ENCODE measurements at places on chromosomes 12 and 14.

DNA sequence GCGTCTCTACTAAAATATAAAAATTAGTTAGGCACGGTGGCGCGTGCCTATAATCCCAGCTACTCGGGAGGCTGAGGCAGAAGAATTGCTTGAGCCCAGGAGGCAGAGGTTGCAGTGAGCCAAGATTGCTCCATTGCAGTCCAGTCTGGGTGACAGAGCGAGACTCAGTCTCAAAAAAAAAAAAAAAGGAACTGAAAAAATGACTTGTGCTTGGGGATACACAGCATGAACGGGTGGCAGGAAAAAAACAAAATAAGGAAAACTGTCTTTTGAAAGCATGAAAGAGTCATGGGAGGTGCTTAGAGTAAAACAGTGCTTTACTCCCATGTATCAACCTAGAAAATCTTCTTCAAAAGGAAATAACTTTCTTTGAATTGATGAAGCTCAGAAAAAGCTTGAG, 80.8 kb downstream of the TMTC1 start:
- DNase-seq: no peak

GRCh38 chr12:62783881-62784280, 151.1 kb downstream of the PPM1H start:
- DNase-seq: no peak

- DNase-seq: no peak
Observed at GRCh38 chr12:54261815-54262402, 18.0 kb downstream of the CBX5 start.

DNA sequence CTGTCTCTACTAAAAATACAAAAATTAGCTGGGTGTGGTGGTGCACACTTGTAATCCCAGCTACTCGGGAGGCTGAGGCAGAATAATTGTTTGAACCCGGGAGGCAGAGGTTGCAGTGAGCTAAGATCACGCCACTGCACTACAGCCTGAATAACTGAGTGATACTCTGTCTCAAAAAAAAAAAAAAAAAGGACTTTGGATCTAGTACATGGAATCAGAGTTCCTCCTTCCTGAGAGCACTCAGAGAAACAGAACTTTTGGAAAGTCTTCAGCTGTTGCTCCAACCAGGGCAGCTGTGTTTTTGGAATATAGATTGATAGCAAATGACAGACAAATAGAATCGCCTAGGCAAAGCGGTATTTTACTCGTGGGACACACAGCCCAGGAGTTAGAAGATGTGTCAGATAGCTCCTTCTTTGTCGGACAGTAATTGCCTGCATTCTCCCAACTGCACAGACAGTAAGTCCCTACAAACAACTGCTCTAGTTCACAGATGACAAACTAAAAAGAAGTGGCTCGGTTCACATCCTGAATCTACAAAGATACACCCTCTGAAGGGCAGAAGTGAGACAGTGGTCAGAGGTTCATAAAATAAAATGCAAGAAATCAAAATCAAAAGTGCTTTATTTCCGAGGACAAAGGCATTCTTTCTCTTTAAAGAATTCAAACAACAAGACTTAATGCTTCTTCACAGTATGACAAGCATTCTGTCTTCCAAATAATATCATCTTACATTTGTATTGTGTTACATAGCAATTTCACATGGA, 17.1 kb upstream of the NEK9 start:
- no peak for DNase-seq

DNA sequence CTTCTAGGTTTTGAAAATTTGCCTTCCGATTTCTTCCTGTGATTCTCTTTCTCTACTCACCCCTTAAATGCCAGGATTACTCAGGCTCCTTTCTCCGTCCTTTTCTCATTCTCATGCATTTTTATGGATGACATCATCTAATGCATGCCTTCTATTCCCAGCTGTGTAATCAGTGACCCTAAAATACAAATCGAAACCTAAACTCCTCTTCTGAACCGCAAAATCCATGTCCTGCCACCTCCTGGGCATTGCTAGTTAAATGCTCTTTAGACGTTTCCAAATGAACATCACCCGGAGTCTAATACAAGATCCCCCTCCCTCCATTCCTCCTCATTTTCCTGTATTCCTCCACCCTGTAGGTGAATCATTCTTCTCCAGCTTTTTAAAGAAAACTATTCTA, 1703.1 kb upstream of the FLRT2 start:
- no peak for DNase-seq

DNA sequence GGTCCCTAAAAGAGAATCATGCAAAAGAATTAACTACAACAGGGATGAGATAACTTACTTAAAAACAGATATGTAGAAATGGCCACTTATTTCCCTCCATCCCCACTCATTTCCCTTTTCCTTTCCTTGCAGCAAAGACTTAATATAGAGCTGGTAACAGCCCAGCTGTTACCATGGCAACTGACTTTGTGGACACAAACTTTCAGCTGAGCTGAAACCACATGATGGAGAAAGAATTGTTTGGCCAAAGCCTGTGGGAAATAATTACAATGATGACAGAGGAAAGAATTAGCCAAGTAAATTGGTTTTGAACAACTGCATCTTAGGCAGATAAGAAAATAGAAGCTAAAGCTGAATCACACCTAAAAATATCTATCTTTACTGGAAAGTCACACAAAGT, 364.9 kb downstream of the GALC start:
- DNase-seq: no peak

DNA sequence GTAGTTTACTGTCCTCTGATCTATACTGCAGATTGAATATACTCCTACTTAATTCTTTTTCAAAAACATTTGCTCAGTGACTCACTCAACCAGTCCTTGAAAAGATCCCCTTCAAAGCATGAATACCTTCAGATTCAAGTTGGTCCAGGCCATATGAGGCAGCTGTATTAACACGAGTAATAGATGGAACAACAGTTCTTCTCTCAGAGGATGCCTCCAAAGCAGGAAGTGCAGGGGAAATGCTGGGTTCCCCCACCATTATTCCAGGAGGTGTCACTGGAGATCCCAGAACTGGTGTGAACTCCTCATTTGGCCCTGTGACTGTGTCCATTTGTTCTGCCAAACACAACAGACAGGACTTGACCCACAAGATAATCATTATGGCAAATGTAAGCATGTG, 20.6 kb downstream of the ARMH4 start:
- no peak for DNase-seq

DNA sequence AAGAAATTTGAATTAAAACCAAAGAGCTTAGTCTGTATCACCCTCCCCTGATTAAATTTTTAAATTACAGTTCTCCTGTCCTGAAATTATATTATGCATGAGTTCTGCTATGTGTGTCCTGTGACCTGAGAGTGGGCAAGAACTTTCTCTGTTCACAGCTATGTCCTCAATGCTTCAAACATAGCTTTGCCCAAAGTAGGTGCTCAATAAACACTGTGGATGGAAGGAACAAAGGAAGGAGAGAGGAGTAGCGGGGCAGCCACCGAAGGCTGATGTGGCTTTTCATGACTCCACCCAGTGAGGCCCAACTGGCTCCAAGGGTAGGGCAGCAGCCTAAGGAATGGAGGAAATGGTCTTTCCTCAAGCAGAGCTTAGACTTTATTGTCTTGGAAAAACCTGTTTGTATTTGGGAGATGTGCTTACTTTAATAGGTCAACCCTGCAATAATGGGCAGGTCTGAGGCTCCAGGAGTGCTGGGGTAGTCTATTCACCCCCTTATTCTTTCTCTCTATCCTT, 7.6 kb upstream of the MARK3 start:
- no peak for DNase-seq

DNA sequence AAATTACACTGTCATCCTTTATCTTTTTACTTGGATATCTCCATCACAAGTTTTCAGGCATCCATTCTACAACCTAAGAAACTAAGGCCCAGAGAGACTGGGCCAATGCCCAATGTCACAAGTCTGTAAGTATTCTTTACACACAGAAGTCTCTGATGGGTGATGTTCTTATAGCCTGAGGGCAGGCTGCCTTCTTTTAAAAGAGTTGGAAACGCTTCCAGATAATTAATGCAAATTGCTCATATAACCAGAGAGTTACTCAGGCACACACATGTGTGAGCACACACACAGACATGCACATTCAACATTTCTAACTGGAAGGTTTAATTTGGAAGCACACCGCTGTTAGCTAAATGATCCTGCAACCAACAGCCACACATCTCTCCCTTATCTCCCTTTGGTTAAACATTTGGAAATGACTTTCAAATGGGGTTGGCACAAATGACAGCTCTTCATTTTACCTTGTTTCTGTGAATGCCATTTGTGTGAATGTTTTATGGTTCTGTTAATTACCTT, 160.8 kb upstream of the TMPO start:
- no peak for DNase-seq

DNA sequence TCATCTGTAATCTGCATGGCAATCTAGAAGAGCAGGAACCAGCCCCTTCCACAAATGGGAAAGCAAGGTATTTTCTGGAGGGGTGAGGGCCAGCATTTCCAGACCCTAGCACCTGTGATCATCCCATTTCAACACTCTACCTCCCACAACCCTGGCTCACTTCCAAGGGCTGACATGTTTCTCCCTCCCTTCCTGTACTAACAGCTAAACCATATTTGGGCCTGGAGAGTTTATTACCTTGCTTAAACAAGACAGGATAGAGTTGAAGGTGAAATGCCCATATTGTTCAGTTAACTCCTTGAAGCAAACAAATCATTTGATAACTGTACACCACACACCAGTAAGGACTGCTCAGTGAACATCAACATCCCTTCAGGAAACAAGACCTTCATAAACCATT, 158.4 kb downstream of the PPM1H start:
- no peak for DNase-seq

DNA sequence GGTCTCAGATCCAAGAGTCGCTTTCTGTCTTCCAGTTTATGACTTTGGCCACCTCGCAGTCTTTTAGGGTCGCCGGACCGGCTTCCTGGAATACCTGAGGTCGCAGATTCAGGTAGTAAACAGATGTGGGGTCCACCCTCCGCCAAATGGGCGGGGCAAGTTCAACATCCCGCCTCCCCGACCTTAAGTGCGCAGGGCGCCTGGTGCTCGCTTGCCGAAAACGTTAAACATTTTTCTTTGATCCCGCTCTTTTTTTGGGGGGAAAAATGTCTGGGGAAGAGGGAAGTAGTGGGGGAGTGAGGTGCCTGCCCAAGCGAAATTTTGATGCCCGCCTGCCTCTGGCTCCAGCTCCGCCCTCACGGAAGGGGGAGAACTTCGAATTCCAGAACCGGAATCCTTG, 73.9 kb upstream of the TBX5 start:
- DNase-seq: no peak

DNA sequence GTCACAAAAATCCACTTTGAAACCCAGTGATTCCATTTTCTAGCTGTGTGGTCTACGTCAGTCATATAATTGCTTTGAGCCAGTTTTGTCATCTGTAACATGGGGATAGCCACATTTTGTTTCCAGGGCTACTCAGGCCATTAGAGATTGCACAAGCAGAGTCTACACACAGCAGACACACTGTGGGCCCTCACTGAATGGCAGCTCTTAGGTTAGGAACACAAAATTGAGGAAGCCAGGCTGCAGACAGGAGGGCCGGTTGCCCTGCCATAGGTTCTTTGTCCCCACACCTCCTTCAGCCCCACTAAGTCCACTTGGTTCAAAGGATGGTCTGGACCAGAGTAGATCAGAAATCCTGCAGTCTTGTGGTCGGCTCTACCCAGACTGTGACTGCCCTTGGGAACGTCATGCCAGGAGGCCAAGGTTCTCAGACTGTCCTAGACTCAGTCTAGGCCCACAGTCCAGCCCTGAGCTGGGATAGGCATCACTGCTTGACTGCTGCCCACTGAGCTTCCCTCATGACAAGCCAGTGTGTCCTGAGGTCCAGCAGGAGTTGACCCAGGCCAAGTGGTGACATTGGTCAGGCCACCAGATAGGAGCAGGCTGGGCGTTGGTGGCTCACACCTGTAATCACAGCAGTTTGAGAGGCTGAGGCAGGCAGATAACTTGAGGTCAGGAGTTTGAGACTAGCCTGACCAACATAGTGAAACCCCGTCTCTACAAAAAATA, 3.8 kb upstream of the MYH7 start:
- DNase-seq: no peak

GRCh38 chr14:64656986-64657385, 47.2 kb upstream of the PLEKHG3 start:
- DNase-seq: no peak

DNA sequence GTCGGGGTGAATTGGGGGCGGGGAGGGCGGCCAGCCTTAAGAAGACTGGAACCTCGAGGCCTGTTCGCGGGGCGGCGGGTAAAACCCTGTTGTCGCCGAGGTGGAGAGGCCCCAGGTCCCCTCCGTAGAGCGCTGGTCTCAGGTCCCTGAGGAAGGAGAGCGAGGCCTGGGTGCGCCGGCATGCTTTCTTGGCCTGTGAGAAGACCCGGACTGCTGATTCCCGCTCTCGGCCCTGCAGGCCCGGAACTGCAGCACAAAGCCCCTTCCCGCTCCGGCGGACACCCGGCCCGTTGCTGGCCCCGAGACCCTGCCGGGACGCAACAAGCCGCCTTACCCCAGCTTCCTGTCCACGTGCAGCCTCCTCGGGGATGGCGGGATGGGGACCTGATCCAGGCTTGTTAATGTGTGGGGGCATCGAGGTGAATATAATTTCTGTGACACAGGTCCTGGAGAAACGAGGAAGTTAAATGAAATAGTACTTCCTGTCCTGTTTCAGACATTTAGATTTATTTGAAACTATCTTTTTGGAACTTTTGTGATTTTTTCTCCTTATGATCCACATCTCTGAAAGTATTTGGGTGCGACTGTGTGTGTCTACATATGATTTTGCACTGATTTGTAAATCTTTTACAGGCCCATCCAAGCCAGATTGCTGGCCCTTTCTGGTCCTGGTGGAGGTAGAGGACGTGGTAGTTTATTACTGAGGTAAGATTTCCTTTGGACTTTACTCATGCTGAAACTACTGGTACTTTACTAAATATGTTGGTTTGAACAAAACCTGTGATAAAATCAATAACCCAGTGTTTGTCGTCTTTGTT, 600 bp downstream of the PNN start:
- peak; percentile 52 for DNase-seq

DNA sequence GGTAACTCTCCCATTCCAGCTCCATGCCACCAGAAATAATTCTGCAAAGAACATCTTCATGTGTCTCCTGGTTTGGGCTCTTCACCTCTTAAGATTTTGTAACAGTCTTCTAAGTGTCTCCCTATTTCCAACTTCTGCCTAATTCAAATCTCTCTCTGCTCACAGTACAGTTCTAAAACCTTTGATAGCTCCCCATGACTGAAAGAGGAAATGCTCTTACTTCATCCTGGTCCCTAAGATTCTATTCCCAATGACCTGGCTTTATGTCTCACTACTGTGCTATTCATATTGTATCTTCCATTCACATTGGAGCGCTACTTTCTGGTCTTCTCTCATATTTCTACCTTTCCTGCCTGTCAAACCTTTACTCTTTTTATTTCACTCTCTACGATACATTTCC, 1.6 kb downstream of the AMN1 start:
- DNase-seq: no peak

- no peak for DNase-seq
Observed at GRCh38 chr12:15049461-15050153, 76.8 kb downstream of the PDE6H start.

- peak; percentile 40 for DNase-seq
Observed at GRCh38 chr14:93033983-93034670, 81.6 kb downstream of the ITPK1 start.

GRCh38 chr14:36509069-36509917, 10.7 kb downstream of the NKX2-1 start:
- no peak for DNase-seq

GRCh38 chr14:44383636-44384035, 123.4 kb downstream of the FSCB start:
- DNase-seq: no peak

GRCh38 chr12:89983622-89984021, 275.0 kb upstream of the ATP2B1 start:
- no peak for DNase-seq

- DNase-seq: no peak
Observed at GRCh38 chr12:115257791-115258190, 573.8 kb upstream of the TBX3 start.

Measured in activated naive CD4-positive, alpha-beta T cell treated with anti-CD3 and anti-CD28 coated beads, Interleukin-2, amount 50 U/mL, for 72 hours (primary cell).